ENCODE measurements at places on chromosomes 3 and 15. TPM values are rescaled to one million over a fixed set of nuclear protein-coding genes. Genes with fewer than 3 reads are reported as not detected.

The SLC22A13 gene
- total RNA-seq = not detected

The ZDHHC3 gene
- total RNA-seq = 43.9 TPM

The CPNE4 gene
- not detected for total RNA-seq

The PARP16 gene
- 11.4 TPM for total RNA-seq

The CCR3 gene
- not detected for total RNA-seq

The GP5 gene
- total RNA-seq = not detected

The SLC2A2 gene
- not detected for total RNA-seq

- no peaks in the 10 kb centered on the region for H3K4me1 ChIP-seq
- no peak for DNase-seq
- H3K36me3 ChIP-seq = no peaks in the 10 kb centered on the region
- H3K4me3 ChIP-seq = no peak overlapping the region
- H3K27ac ChIP-seq = no peak overlapping the region
- H3K27me3 ChIP-seq = no peaks in the 10 kb centered on the region
These were observed 86.5 kb upstream of the PRR23E start for GRCh38 chr3:127106456-127106855.

DNA sequence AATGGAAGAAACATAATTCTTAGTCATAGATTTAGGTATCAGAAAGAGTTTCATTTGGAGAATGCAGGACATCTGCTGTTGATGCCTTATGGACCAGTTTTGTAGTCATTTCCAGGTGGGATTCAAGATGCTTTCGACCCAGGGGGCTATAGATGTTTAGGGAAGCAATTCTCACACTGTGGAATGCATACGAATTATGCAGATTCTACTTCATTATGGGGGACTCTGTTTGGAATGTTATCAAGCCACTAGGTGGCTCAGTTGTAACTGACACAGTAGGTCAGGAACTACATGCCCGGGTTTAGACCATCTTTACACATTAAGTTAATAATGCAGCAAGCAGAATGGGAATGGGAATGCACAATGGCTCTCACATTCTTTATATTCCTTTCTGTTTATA, 1359.8 kb downstream of the ZPLD1 start:
- H3K4me1 ChIP-seq = no peaks in the 10 kb centered on the region
- no peak for DNase-seq
- no peaks in the 10 kb centered on the region for H3K27me3 ChIP-seq

DNA sequence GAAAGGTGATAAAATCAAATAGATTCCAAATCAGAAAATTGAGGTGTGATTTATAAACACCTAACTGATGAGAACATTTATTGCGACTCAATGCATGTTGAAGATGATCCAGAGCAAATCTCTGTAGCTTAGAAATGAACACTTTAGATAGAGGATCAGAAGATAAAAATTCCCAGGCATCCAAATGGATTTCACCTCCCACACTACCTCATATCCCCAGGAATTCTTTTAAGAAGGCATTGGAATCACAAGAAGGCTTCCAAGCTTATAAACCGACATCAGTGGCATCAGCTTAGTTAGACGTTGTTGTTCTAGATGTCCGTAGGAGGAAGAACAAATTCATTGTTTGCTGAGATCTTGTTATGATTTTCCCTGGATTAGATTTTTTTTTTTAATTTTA, 154.4 kb downstream of the EBLN2 start:
- H3K4me1 ChIP-seq = peaks cover 4% of the 10 kb centered on the region
- no peaks in the 10 kb centered on the region for H3K36me3 ChIP-seq
- no peak for DNase-seq
- no peaks in the 10 kb centered on the region for H3K27me3 ChIP-seq
- no peak overlapping the region for H3K4me3 ChIP-seq

GRCh38 chr15:97189162-97189780, 771.2 kb upstream of the ARRDC4 start:
- no peak overlapping the region for H3K27ac ChIP-seq
- no peak for DNase-seq
- no peaks in the 10 kb centered on the region for H3K36me3 ChIP-seq

DNA sequence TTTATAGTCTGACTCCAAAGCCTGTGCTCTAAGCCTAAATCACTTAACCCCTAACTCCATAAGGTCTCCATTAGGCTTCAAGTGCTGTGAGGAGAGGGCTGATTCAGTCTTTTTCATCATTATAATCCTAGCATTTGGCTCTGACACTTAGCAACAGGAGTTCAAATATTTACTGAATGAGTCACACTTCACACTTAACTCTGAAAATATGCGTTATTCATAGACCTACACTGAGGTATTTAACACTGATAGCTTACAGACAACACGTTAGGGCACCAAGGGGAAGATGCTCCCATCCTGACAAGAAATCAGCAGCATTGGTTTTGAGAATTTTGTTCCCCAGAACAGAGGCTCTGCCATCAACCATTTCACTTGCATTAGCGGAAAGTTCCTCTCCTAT, 53.5 kb downstream of the MSL2 start:
- H3K27ac ChIP-seq = peak overlapping the region; percentile 62
- H3K4me3 ChIP-seq = no peak overlapping the region
- H3K27me3 ChIP-seq = no peaks in the 10 kb centered on the region
- peaks cover 9% of the 10 kb centered on the region for H3K36me3 ChIP-seq

DNA sequence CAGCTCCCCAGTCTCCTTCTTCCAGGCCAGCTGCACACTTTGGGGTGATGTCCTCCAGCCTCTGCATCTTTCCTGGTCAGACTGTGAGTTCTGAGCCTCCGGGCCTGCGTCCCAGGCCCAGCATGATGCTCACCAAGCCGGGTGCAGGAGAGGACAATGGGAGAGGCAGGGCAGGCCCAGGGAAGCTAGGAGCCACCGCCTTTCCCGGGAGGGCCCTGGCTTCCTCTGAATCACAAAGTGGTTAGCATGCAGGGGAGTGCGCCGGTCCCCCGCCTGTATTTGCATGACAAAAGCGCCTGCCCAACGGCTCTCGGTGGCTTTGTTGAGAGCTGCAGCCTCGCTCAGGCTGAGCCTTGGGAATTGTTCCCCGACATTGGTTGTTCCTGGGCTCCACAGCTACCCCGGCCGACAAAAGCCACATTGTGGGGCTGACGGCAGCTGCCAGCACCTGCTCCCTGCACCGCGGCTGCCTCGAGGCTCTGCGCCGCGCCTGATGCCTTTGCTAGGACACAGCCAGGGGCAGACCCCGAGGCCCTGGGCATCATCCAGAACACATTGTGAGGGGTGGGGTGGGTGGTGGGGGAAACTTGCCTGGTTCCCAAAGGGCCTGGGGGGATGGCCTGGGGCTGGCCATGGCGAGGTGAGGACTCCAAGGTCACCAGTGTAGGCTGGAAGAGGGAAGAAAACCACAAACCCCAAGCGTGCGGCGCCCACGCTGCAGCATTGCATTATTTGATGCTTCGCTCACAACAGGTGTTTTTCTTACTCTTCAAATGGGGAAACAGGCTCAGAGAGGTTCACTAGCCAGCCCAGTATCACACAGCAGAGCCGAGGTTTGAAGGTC, 20.0 kb upstream of the KLF13 start:
- DNase-seq = peak; percentile 66
- H3K4me1 ChIP-seq = no peaks in the 10 kb centered on the region
- H3K4me3 ChIP-seq = no peak overlapping the region
- no peaks in the 10 kb centered on the region for H3K27me3 ChIP-seq
- H3K36me3 ChIP-seq = no peaks in the 10 kb centered on the region

- H3K4me3 ChIP-seq = no peak overlapping the region
- no peaks in the 10 kb centered on the region for H3K36me3 ChIP-seq
- no peaks in the 10 kb centered on the region for H3K27me3 ChIP-seq
These were observed 41.0 kb upstream of the LIMD1 start for GRCh38 chr3:45553469-45553974.

GRCh38 chr15:100681335-100681746, 79.0 kb downstream of the ASB7 start:
- DNase-seq = peak; percentile 75
- H3K4me3 ChIP-seq = no peak overlapping the region
- H3K27me3 ChIP-seq = no peaks in the 10 kb centered on the region
- peaks cover 4% of the 10 kb centered on the region for H3K4me1 ChIP-seq
- no peak overlapping the region for H3K27ac ChIP-seq

GRCh38 chr3:64152086-64152485, 73.2 kb downstream of the PRICKLE2 start:
- H3K27me3 ChIP-seq = no peaks in the 10 kb centered on the region
- peaks cover 59% of the 10 kb centered on the region for H3K4me1 ChIP-seq
- DNase-seq = peak; percentile 86

DNA sequence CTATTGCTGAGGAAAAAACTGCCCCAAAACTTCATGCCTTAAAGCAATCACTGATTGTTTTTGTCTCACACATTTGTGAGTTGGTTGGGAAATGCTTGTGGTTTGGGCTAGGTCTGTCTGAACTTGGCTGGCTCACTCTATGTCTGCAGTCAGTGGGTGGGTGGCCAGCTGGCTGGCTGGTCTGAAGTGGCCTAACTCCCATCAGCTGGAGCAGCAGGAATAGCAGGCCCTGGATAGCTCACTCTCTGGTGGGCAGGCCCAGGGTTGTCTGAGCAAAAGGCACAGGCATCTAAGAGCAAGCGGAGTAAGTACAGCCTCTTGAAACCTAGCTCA, 37.7 kb upstream of the PRR20G start:
- no peak overlapping the region for H3K27ac ChIP-seq
- H3K36me3 ChIP-seq = no peaks in the 10 kb centered on the region
- no peak overlapping the region for H3K4me3 ChIP-seq
- no peaks in the 10 kb centered on the region for H3K4me1 ChIP-seq

DNA sequence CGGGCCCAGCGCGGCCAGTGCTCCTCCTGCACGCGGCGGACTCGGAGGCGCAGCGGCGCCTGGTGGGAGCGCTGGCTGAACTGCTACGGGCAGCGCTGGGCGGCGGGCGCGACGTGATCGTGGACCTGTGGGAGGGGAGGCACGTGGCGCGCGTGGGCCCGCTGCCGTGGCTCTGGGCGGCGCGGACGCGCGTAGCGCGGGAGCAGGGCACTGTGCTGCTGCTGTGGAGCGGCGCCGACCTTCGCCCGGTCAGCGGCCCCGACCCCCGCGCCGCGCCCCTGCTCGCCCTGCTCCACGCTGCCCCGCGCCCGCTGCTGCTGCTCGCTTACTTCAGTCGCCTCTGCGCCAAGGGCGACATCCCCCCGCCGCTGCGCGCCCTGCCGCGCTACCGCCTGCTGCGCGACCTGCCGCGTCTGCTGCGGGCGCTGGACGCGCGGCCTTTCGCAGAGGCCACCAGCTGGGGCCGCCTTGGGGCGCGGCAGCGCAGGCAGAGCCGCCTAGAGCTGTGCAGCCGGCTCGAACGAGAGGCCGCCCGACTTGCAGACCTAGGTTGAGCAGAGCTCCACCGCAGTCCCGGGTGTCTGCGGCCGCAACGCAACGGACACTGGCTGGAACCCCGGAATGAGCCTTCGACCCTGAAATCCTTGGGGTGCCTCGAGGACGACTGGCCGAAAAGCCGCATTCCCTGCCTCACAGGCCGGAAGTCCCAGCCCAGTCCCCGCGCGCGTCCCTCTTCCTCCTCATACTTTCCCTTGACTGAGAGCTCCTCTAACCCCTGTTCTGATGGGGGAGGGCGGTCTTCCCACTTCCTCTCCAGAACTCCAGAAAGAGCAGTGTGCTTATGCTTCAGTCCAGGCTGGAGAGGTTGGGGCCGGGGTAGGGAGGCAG, 1.4 kb upstream of the IL17RC start:
- H3K4me1 ChIP-seq = peaks cover 56% of the 10 kb centered on the region
- no peaks in the 10 kb centered on the region for H3K36me3 ChIP-seq
- peak; percentile 91 for DNase-seq
- H3K27ac ChIP-seq = peak overlapping the region; percentile 98
